ENCODE measurements at places on chromosomes 16 and 17.

GRCh38 chr16:57178793-57179212, 7.0 kb downstream of the PSME3IP1 start:
- no peak for DNase-seq

DNA sequence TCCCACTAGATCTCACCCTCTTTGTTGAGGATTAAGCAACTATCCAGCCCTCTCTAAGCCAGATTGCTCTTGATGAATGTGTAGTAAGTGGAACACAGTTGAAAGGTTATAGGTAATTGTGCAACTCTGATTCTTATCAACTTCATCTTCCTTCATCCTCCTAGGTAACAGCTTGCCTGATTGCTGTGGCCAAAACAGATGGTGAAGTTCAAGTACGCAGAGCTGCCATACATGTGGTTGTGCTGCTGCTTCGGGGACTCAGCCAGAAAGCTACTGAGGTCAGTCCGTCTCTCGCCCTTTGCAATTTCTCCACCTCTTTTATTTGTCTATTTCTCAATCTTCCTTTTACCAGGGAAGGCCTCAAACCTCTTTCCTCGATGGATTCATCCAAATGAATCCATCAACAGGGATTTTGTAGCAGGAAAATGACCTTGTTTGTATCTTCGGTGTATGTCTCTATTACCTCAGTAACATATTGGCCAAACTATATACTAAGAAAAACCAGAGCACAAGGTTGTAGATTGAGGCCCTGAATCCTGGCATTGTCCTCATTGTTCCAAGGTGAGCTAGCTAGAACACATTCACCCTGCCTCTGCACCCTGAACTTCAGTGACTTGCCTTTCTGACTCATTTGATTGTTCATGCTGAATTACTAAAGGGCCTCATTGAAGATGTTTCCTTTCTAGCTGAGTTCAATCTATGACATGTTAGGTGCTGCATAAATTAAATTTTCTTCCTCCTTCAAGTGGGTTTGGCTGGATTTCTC, 65.1 kb upstream of the HAS3 start:
- DNase-seq = no peak

DNA sequence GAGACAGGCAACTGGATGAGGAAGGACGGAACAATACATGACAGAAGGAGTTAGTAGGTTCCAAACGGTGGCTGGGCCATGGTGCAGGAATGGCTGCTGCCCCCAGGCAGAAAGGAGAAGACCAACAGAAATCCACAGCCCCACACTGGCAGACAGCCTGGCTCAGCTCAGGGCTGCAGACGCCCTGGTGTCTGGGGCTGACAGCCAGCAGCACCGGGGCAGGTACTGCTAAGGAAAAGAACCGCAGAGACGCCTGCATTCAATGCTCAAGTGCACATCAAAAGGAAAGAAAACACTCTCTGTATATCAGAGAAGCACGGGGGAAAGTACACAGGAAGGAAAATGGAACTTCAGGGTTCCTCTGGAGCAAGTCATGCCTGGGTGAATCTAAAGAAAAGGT, 53.4 kb downstream of the GAS7 start:
- DNase-seq = no peak

GRCh38 chr17:46950997-46951621, 27.9 kb downstream of the RPRML start:
- DNase-seq = no peak

DNA sequence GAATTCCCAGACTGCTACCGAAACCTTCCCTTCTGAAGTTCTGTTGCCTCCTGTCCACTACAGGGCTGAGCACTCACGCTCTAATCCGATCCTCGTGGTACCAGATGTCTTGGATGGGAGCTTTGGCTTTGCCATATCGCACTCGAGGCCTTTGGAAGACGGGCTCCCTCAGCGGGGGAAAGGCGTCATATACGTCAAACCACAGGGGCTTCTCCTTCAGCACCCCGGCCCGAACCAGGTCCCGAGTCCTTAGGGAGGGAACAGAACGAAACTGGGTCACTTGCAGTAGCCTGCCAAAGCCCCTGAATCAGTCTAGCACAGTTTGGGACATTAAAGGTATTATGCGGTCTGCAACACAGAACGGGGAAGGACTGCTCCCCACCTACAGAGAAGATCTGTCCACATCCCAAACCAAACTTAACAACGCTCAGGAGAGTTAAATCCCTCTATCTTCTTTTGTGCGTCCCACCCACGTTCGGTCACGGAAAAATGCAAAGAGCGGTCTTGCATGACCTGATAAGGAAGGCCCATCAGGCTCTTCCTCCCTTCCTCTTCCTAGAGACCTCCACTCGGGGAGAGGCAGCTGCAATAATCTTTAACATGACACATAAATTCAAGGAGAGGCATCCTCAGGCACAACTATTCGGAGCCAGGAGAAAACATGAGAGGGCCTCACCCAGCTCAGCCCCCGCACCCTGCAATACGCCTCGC, 526 bp downstream of the MRPS23 start:
- DNase-seq = no peak

GRCh38 chr17:3613124-3613523, 3.9 kb upstream of the TRPV1 start:
- no peak for DNase-seq

- DNase-seq = no peak
Measured at GRCh38 chr17:10042589-10043244, 137.6 kb upstream of the RCVRN start.

DNA sequence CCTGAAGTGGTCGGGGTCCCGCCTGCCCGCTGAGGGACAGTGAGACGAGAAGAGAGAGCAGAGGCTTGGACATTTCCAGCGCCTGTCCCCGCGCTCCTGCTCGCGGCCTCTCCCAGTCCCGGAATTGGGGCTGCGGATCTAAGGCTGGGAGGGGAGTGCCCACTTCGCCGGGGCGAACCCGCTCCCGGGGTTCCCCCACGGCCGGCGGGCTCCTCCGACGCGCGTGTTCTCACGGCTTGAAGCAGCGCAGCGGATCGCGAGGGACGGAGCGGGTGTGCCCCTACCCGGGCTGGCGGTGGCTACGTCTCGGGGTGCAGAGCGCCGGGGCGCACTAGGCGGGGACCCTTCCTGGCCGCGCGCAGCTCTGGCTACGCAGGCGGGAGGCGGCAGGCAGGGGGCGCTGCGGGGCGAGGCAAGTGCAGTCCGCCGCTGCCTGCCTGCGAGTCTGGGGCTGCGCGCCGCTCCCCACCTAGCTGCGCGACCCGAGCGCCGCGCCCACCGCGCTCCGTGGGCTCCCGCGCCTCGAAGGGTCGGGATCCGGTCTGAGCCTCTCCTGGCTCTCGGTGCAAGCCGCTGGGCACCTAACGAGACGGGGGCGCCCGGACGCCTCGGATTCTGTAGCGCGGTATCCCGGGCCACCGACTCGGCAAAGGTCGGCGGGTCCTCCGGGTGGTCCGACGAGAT, 1.2 kb downstream of the NGFR start:
- peak; percentile 88 for DNase-seq

GRCh38 chr17:82985428-82985805, 94.0 kb upstream of the METRNL start:
- no peak for DNase-seq

- DNase-seq = no peak
Measured at GRCh38 chr16:57959121-57959520, 11.8 kb downstream of the CNGB1 start.

GRCh38 chr17:48215583-48216139, 108.1 kb downstream of the SNX11 start:
- no peak for DNase-seq

DNA sequence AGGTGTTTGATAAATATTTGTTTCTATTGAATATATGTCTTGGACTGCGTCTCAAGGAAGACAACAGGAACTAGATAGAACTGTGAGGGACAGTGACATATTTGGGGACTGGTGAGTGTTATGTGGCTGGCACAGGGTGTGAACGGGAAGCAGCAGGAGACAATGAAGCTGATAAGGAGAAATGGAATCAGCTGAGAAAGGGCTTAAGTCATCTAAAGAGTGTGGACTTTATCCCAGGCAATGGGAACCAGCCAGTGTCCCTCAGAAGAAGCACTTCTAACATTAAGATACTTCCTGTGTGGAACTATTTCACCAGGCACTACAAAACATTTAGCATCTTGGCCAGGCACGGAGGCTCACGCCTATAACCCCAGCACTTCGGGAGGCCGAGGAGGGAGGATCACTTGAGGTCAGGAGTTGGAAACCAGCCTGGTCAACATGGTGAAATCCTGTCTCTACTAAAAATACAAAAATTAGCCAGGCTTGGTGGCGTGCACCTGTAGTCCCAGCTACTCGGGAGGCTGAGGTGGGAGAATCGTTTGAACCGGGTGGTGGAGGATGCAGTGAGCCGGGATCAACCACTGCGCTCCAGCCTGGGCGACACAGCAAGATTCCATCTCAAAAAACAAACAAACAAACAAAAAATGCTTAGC, 41.2 kb downstream of the ARHGAP17 start:
- no peak for DNase-seq

- no peak for DNase-seq
Measured at GRCh38 chr17:31788571-31788946, 70.5 kb downstream of the COPRS start.

GRCh38 chr17:83067071-83067717, 12.2 kb upstream of the METRNL start:
- no peak for DNase-seq

GRCh38 chr17:71914042-71914441, 206.8 kb upstream of the SOX9 start:
- DNase-seq = no peak

- DNase-seq = no peak
Measured at GRCh38 chr16:19196871-19197270, 28.8 kb downstream of the SYT17 start.

- DNase-seq = no peak
Measured at GRCh38 chr17:76556765-76557367, 17.0 kb downstream of the PRCD start.

DNA sequence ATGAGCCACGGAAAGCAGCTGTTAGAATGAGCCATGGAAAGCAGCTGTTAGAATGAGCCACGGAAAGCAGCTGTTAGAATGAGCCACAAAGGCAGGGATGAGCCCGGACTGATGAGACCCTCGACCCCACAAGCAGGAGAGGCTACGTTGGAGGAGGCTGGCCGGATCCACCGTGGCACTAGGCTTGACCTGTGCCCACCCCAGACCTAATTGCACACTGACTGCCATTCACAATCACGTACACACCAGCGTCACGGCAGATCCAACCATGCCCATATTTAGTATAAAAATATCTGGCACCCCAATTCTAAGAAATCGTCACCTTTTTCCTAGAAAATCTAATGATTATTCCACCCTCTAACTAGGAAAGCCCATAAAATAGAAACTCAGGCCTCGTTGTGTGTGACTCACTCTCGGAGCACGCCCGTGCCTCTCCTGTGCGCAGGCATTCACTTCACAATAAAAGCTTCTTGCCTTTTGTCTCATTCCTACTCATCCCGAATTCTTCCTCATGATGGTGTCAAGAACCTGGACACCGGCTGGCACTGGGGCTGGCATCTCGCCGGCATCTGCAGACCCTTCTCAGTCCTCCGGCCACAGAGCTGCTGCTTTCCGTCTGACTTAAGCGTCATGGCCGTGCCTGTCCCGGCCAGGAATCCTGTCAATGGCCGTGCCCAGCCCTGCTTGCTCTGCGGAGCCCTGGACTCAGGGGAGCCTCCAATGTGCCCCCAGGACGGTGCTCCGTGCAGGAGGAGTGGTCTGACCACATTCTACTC, 5.5 kb upstream of the SECTM1 start:
- DNase-seq = no peak

GRCh38 chr17:44069974-44070454, 521 bp upstream of the G6PC3 start:
- no peak for DNase-seq

GRCh38 chr16:53865494-53865863, 161.5 kb downstream of the FTO start:
- DNase-seq = no peak

GRCh38 chr17:58004060-58004459, 3.0 kb downstream of the SRSF1 start:
- DNase-seq = no peak

DNA sequence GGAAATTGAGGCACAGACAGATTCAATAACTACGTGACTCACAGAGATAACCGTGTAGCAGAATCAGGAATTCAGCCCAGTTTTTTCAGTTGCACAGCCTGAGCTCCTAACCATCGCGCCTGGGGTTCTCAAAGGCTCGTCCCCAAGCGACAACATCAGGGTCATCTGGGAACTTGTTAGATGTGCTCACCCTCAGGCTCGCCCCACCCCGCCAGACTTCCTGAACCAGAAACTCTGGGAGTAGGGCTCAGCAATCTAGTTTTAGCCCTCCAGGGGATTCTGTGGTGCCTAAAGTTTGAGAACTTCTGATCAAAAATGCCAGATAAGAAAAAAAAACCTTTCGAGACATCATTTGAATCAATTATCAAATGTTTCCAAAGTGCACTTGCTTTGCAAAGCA, 559.8 kb downstream of the WWOX start:
- DNase-seq = no peak

- no peak for DNase-seq
Measured at GRCh38 chr17:56624309-56624708, 30.8 kb downstream of the NOG start.

GRCh38 chr17:40111221-40112128, 10.3 kb upstream of the MSL1 start:
- DNase-seq = no peak
